Tracheal epithelial cell (primary cell): ENCODE measurements at places on chromosomes 12 and 14. TPM values are rescaled to one million over a fixed set of nuclear protein-coding genes. Genes with fewer than 3 reads are reported as not detected.

The CD163 gene
- not detected in 2 replicates for total RNA-seq

The TAS2R20 gene
- 0.64 and 0.96 TPM in 2 replicates for total RNA-seq

The NRL gene
- 0.96 and 1.9 TPM in 2 replicates for total RNA-seq

The INHBC gene
- total RNA-seq: not detected in 2 replicates

The CLEC7A gene
- total RNA-seq: 0.48 TPM in 1 of 2 replicates, not detected in the other

The FSCB gene
- total RNA-seq: not detected in 2 replicates

The RNASE1 gene
- 0.72 TPM in 1 of 2 replicates, not detected in the other for total RNA-seq

The C12orf76 gene
- total RNA-seq: 16.2 and 25.8 TPM in 2 replicates

The DDX23 gene
- total RNA-seq: 62.7 and 81.0 TPM in 2 replicates

The CALM1 gene
- 358 and 393 TPM in 2 replicates for total RNA-seq

The VPS37B gene
- total RNA-seq: 19.3 and 25.6 TPM in 2 replicates

The PRICKLE1 gene
- 0.43 and 2.9 TPM in 2 replicates for total RNA-seq

The KRT79 gene
- 0.21 and 0.24 TPM in 2 replicates for total RNA-seq

The NDUFA12 gene
- 110 and 135 TPM in 2 replicates for total RNA-seq

The DIO2 gene
- total RNA-seq: under 0.01 TPM in 1 of 2 replicates, not detected in the other

The NANOG gene
- total RNA-seq: not detected in 2 replicates

The CLEC1A gene
- total RNA-seq: under 0.01 TPM in 1 of 2 replicates, not detected in the other

The HOXC12 gene
- total RNA-seq: not detected in 2 replicates

The KCNK13 gene
- total RNA-seq: 0.24 TPM in 1 of 2 replicates, not detected in the other
